ENCODE measurements at places on chromosomes 5 and 9.

DNA sequence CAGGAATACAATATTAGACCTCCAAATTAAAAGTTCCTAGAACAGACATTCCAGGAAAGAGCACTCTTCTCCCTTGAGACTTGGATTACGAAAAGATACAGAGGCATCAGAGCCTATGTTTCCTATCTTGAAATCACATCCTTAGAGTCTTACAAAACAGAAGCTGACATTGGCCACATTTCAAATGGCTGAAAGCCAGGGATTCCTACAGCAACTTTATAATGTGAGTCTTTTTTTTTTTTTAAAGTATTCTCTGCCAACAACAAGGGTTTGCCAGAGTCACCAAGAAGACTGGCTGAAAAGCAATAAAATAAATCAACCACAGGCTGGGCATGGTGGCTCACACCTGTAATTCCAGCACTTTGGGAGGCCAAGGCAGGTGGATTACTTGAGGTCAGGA is 63.1 kb downstream of the TRPM6 start:
- no peak for DNase-seq

GRCh38 chr5:18744441-18744840 is 1110.2 kb downstream of the TAF11L14 start:
- DNase-seq = no peak

- no peak for DNase-seq
Observed at GRCh38 chr9:86141843-86142242, 42.5 kb upstream of the GOLM1 start.

GRCh38 chr5:2293906-2294305 is 411.2 kb upstream of the IRX4 start:
- no peak for DNase-seq

- DNase-seq = no peak
Observed at GRCh38 chr9:33148367-33149014, 18.6 kb downstream of the B4GALT1 start.

- DNase-seq = no peak
Observed at GRCh38 chr9:2704504-2704903, 12.8 kb upstream of the KCNV2 start.

DNA sequence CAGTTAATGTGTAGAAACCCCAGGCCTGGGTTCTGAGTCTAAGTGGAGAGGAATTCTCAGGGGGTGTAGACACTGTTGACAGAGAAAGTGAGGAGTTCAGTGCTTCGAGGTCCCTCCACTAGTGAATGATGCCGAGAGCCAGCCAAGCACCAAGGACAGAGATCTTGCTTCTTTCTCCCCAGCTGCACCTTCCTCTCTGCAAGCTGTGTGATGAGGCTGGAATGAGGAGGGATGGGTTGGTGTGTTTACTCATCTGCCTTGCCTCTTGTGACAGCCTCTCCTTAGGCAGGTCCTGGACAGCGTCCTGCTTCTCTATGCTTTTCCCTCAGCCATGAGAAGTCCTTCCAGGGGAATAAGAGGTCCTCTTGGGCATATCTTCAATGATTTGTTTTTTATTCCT is 35.3 kb downstream of the HNRNPH1 start:
- DNase-seq = no peak

- DNase-seq = no peak
Observed at GRCh38 chr5:94485067-94485466, 133.3 kb downstream of the KIAA0825 start.

GRCh38 chr9:6428940-6429889 is 16.2 kb downstream of the UHRF2 start:
- DNase-seq = no peak

DNA sequence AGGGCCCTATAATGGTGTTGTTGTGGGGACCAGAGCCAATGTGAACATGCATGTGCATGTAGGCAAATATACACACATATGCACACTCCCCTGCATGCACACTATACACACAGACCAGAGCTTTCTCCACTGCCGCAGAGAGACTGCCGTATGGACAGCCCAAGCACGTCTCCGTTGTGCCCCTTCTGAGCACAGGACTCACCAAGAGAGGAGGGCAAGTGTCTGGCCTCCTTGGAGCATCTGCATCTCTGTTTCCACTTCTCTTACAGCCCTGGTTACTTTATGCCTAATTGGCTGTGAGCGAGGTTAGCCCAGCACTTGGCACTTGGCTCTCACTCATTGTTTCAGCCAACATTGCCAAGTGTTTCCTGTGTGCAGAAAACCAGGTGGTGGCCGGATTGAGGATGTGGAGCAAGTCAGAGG is 30.4 kb downstream of the CSF2 start:
- no peak for DNase-seq

- DNase-seq = no peak
Observed at GRCh38 chr9:121638399-121638798, 13.0 kb upstream of the DAB2IP start.

DNA sequence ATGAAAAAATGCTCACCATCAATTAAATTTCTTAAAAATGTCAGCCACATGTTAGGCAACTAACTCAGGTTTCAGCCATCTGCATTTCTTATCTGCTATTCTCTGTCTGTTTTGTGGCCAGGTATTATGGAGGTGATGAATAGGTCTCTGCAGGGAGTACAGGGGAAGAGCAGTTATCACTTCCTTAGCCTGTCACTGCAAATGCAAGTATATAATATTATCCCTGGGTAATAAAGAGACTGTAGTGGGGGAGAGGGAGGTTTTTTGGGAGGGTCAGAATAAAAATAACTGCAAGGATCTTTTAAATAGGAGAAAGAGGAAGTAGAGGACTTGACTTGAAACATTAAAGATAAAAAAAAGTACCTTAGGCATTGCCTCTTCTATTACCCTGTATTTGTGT is 49.6 kb upstream of the PTGER4 start:
- DNase-seq = no peak

DNA sequence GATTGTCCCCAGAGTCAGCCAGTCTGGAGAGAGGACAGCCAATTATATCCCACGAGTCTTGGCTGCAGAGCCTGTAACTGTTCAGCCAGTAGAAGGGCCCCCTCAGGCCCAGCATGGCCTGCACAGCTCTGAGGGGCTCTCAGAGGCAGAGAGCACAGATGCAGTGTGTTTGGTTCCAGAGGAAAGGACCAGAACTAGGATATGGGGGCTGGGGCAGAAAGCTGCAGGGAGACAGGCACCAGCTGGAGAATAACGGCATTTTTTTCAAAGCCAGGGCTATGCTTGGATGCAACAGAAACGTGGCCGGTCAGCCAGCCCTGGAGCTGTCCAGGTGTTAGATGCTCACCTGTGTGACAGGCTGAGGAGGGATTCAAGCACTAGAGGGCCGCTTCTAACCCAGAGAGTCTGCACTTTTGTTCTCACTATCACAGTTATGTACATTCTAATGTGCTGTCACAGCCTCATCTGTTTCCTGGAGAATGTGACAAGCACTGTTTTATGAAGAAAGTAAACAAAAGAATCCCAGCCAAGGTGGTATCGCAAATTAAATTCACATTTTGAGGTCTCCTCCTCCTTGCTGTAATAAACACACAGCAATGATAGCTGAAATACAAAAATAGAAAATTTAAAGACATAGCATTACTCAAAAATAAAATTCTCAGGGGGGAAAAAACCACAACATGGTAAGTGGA is 96.5 kb downstream of the GABBR2 start:
- DNase-seq = no peak

DNA sequence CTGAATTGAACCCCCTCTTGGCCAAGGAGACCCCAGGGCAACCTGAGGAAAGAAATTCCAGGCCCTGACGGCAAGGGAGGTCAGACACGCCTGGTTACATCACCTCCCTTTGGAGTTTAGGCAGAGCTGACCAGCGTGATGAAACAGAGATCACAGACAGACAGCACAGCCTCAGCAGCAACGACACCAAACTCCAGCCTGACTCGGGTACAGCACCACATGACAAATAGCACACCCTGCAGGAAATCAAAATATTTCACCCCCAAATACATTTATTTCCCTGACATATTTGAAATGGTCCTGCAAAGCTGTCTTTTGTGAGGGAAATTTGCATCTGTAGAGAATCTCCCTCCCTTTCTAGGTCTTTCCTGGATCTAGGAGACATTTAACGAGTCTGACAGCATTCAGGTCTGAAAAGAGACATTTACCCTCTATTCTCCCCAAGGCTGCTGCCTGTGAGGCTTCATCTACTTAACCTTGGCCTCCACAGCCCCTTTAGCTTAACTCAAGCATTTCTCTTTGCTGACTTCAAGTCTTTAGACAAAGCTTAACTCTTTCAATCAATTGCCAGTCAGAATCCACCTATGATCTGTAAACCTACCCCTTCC is 2.6 kb downstream of the QSOX2 start:
- DNase-seq = no peak

DNA sequence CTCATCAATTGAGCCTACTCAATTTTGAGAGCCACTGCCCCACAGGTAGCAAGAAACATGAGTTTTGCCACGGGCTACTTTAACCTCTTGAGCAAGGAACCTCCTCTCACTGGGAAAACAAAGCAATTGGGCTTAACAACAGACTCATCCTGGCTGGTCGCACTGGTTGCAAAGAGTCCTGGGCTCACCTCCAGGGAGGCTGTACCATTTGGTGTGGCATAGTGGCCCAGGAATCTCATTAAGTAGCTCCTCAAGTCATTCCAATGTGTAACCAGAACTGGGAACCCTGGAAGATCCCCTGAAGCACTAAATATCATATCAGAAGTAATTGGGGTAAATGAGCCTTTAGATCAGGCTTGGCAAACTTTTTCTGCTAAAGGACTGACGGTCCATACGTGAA is 78.5 kb downstream of the MYO10 start:
- DNase-seq = no peak

DNA sequence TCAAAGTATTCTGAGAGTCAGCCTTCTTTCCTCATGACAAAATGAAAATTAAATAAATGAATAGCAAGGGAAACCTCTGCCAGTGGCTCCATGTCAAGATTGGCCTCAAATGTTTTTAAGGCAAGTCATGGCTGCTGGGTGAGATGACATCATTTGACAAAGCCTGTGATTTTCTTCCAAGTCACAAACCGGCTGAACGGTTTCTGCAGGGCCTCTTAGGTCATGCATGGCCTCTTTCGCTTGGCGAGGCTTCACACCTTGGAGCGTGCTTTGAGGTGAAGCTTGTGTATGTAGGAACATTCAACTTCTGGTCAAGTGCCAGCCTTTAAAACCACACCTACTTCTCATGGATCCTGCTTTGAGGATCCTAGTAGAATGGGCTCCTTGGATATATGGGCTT is 161.0 kb upstream of the ZNF618 start:
- DNase-seq = no peak

- no peak for DNase-seq
Observed at GRCh38 chr5:135012951-135013391, 21.1 kb downstream of the PITX1 start.

DNA sequence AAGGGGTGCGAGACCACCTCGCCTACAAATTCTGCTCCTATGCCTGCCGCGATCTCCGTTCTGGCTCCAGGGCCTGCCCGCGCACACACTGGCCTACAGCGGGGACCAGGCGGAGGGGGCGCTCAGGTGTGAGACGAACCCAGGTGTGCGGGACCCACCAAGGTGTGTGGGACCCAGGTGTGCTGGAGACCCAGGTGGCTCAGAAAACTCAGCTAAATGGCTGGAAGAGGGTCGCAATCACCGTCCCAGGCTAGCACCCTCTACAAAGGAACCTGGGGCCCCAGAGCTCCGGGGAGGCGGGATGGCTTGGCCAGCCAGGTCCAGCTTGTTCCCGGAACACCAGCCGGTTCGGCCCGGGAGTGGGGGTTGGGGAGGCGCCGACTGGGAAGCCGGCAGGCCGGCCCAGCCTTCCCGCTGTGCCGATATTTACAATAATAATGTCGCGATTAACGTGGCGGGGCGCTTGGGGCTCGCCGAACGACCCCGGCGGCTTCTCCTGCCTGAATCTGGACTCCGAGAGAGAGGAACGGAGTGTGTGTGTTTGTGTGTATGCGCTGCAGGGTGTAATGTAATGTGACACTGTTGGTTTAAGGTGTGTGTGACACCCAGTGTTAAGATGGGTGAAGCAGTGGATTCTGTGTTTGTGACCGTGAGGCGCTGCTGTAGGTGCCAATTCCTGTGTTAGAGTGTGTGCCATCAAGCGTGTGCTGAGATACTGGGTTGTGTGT is 1.4 kb downstream of the PCDH1 start:
- DNase-seq = no peak

DNA sequence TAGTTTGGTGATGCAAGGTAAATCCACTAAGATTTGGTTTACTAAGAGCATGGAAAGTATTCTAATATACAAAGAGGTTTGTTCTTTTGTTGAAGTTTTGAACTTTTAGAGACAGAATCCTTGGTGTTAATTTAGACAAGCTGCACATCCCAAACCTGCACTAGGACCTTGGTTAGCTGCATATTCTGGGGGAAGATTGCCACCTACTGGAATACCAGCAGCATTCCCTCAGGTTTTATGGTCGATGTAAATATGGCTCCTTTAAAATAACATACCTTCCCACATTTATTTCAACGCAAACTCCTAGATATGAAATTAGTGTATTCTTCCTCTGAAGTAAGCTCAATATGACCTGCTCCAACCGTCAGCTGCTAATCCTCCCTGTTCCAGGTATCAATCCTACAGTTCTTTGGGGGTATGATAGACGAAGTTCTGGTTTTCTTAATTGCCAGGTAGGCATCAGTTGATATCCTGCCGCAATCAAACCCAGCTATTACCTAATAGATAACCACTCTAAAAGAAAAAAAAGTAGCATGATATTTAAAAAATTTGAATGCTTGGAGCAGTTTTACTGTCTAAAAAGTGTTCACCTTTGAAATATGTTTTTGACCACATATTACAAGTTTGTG is 624.1 kb downstream of the ISL1 start:
- no peak for DNase-seq

DNA sequence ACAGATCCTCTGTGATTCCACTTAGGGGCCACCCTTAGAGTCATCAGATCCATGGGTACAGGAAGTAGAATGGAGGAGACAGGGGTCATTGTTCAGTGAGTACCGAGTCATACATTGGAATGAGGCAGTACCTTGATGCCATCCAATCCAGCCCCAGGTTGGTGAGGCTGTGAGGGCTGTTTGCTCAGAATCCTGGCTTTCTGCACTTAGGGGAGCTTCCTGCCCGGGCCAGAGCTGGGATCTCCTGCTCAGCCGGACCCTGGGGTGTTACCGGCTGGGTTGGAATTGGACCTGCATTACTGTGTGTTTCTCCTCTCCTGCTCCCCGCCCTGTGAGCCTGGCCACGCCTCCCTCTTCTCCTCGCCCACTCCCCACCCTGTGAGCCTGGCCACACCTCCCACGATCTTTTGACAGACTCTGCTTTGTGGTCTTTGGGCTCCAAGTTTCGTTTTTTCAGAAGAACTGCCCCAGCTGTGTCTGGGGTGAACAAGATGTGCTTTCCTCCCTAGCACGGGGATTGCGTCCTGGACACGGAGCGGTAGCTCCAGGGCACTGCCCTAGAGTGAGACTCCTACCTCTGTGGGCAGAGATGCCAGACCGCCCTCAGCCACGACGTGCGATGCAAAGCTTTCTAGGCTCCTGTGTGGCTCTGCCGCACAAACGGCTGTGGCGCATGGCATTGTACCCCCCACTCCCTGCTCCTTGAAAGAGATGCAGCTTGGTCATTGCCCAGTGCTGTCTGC is 15.4 kb downstream of the TRAF2 start:
- peak; percentile 67 for DNase-seq

GRCh38 chr9:100028201-100028784 is 70.5 kb downstream of the ERP44 start:
- peak; percentile 79 for DNase-seq

- no peak for DNase-seq
Observed at GRCh38 chr5:96377167-96377566, 55.9 kb downstream of the PCSK1 start.
